GM12878 (cell line): ENCODE measurements at places on chromosomes 2 and 18.

DNA sequence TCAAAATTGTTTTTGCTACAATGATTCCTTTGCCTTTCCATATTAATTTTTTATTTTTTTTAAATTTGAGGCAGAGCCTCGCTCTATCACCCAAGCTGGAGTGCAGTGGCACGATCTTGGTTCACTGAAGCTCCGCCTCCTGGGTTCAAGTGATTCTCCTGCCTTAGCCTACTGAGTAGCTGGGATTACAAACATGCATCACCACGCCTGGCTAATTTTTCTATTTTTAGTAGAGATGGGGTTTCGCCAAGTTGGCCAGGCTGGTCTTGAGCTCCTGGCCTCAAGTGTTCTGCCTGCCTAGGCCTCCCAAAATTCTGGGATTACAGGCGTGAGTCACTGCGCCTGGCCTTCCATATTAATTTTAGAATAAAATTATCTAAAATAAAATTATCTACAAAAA is 41.3 kb downstream of the PTPN4 start:
- DNase-seq = no peak

- DNase-seq = no peak
Observed at GRCh38 chr18:69495338-69495737, 94.7 kb downstream of the DOK6 start.

GRCh38 chr2:43777306-43777926 is 3.6 kb downstream of the DYNC2LI1 start:
- no peak for DNase-seq

- DNase-seq = no peak
Observed at GRCh38 chr2:112938904-112939303, 27.9 kb downstream of the IL37 start.

GRCh38 chr2:241810307-241811200 is 1.6 kb downstream of the NEU4 start:
- no peak for DNase-seq

DNA sequence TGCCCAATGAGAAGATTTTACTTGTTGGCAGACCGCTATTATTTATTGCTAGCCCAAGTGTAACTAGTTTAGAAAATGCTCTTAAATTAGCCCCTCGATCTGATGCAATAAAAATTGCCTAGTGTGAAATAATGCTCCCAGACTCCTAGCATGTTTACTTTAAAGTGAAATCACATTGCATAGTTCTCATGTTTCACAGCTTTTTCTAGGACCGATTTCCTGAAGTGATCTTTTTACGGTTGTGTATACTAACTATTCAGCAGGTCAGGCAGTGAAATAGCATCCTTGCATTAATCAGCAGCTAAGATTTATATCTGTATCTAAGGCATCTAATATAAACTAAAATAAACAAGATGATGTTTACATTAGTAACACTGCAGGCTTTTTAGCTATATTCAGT is 52.4 kb downstream of the PMS1 start:
- no peak for DNase-seq

DNA sequence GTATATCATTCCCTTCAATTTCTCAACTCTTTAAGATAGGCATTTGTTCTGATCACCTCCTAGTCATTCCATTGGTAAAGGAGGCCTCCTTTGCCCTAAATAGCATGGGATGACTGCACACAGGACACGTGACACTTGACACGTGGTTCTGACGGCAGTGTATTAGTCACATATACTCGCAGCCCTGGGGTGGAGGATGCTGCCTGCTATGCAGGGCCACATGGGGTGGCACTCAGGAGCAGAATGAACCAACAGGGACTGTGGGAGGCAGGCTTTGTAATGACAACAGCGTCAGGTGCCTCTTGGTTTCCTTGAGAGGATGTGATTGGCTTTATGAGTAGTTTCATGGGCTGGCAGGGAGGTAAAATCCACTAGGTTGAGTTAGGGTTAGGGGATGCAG is 9.3 kb upstream of the KCNS3 start:
- DNase-seq = no peak

GRCh38 chr18:40326985-40327384 is 1628.0 kb upstream of the PIK3C3 start:
- no peak for DNase-seq

DNA sequence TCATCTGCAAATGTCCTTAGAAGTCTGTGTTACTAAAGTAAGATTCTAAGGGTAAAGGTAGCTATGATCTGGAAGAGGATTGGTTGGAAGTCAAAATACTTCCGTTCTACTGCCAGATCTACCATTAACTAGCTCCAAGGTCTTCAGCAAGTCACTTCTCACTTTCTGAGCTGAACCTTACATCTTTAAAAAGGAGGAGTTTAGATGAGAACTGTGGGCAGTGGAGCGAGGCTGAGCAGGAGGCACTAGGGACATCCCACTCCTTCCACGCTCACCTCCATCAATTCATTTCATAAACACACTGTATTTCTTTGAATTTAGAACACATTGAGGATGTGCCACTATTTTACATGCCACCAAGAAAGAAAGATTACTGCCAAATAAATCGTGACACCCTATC is 143.0 kb downstream of the ABCA12 start:
- no peak for DNase-seq

DNA sequence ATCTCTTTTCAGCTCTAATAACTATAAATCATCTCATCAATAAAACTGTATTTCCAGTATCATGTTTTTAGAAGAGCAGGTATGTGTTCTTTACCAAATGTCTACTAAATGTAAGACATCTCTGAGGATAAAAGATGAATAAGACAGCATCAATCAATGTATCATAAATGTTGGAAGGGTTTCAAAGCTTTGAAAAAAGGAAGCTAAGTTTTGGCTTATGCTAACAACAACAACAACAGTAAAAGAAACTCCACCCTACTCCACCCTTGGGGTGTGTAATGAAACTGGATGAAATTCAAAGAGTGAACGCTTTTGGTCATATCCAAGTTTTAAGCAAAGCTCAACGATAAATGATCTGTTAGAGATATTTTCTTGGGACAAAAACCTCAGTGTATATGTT is 17.1 kb downstream of the PRKD3 start:
- no peak for DNase-seq

GRCh38 chr18:7760967-7761948 is 194.1 kb downstream of the PTPRM start:
- no peak for DNase-seq

GRCh38 chr2:215605214-215605613 is 169.3 kb upstream of the FN1 start:
- DNase-seq = no peak

DNA sequence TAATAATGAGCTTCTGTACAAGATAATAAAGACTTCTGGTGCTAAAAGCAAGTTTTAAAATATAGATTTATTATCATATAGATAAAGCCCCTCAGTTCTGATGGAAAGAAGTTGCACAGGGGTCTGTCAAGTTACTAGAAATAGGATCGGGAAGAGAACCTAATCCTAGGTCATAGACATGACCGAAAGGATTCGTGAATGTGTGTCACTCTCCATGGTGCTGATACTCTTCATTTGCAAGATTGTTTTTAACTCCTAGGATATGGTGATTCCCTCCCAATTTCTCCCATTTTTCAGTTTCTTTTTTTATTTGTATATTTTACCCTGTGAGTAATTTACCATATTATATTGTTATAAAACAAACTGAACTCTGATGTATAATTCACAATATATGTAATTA is 58.9 kb upstream of the CTNNA2 start:
- DNase-seq = no peak

GRCh38 chr2:46335391-46336282 is 38.4 kb downstream of the EPAS1 start:
- no peak for DNase-seq

DNA sequence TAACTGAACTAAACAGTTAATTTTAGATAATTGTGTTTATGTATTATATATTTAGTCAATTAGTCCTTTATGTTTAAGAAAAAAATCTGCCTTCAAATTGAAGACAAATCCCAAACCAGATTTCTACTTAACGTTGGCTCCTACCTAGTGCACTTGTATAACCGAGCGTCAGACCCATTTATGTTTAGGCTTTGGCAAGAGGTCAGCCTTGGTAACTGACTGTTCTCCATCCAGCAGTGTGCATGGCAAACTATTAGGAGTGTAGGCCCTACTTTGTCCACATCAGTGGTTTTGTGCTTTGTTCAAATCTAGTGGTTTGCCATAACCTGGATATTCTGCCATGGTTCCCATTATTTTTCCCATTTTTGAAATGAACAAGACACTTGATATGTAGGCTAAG is 114.8 kb downstream of the MIB1 start:
- DNase-seq = no peak

DNA sequence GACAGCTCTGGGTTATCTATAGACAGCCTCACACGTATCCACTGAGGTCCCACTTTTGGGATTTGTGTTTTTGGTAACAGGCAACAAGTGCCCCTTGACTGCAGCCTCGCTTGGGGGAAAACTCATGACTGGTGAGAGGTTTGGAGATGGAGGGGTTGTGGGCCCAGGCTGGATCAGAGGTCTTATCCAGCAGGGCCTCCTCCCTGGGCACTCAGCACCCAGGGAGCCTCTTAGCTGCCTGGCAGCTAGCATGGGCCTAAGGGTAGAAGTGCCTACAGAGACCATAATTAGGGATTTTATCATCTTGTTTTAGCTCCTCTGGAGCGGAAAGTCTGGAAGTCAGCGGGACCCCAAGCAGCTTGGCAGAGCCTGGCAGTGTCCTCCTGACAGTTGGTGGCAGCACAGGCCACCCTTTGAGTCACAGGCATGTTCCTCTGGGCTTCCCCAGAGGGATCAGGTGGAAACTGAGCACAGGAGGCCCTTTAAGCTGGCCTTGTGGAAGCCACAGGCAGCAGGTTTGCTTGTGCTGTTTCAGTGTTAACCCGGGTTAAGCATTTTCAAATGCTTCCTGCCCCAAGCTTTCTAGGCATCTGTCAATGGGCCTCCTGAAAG is 143.1 kb downstream of the KCTD1 start:
- DNase-seq = no peak

GRCh38 chr2:225009768-225010167 is 32.5 kb downstream of the DOCK10 start:
- no peak for DNase-seq

- DNase-seq = no peak
Observed at GRCh38 chr2:66869076-66869475, 434.2 kb downstream of the MEIS1 start.
